ENCODE measurements at places on chromosomes 1 and 21.

- no peak for DNase-seq
Observed at GRCh38 chr21:19171585-19171984, 768.0 kb upstream of the TMPRSS15 start.

- DNase-seq = no peak
Observed at GRCh38 chr1:181448461-181448860, 34.9 kb upstream of the CACNA1E start.

- DNase-seq = no peak
Observed at GRCh38 chr1:65486613-65487012, 66.1 kb downstream of the LEPR start.

DNA sequence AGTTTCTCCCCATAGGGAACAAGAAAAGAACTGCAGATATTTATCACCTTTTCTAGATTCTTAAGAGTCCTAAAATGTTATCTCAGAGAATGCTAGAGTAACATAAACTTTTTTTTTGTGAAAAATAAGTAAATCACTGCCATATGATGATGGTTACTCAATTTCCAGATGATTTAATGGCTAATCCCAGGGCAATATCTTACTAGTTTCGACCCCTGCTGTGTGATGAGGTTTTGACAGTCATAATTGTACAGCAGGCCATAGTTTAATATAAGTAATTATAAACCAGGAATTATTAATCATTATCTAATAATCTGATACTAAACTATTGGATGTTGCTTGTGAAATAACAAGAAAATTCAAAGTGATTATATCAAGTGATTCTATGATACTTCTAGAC, 210.6 kb downstream of the HLX start:
- no peak for DNase-seq

DNA sequence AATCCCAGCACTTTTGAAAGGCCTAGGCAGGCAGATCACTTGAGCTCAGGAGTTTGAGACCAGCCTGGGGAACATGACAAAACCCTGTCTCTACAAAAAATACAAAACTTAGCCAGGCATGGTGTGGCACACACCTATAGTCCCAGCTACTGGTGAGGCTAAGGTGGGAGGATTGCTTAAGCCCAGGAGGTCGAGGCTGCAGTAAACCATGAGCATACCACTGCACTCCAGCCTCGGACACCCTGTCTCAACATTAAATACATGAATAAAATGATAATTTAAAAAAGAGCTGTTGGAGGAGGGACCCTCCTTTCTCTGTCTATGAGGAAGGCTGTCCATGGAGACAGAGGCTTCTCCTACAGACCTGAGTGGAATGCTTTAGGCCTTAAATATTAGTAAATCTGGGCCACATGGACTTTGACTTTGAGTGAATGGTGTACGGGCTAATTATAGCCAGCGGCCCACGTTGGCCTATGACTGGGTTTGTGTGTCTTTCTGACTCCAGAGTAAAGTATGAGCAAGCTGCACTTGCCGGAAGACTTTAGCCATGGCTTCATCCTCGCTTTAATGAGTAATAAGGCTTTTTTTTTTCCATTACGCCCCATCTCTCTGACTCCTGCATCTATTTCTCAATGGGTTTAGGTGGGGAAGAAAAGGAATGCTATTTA, 21.3 kb downstream of the RAB3B start:
- DNase-seq = no peak

- no peak for DNase-seq
Observed at GRCh38 chr1:42152119-42152518, 1.1 kb upstream of the GUCA2B start.

DNA sequence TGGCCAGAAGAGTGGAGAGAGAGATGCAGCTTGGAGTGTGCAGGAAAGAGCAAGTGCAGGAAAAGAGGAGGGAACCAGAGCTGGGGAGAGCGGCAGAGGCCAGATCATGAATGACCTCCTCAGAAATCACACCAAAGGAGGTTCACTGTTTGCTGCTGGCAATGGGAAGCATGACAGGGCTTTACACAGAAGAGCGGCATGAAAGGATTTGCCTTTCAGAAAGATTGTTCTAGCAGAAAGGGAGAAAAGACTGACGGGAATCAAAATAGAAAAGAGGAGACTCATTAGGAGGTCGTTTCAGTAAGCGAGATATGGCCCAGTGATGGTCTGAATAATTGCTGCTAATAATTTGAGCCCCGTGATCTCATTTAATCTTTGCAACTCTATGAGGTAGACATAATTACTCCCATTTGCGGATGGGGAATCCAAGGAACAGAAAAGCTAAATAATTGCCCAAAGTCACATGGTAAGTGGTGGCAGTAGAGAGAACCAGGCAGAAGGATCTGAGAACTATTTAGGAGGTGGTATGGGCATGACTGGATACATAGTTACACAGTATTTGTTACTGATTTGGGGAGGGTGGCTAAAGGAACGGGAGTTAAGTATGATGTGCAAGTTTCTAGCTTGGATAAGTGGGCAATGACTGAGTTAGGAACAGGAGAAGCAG, 12.5 kb upstream of the HNRNPR start:
- no peak for DNase-seq

- no peak for DNase-seq
Observed at GRCh38 chr1:198734323-198735008, 95.6 kb downstream of the PTPRC start.

- DNase-seq = no peak
Observed at GRCh38 chr21:26593800-26594199, 20.7 kb upstream of the CYYR1 start.

DNA sequence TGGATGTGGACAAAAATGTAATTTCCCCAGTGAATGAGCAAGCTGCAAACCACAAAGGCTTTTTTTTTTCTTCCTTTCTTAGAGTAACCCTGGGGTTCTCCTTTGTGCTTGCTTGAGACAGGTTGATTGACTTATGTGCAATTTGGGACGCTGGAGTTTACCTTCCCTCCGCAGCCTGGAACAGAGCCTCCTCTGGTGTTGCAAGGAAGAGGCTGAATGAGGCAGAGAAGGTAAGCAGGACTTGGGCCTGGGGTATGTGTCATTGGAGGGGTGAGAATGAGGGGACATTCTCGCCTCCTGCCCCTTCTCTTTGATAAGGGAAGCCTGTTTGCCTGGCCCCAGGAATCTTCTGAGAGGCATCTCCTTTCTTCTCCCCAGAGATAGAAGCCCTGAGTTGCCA, 49.8 kb downstream of the NFASC start:
- DNase-seq = no peak

DNA sequence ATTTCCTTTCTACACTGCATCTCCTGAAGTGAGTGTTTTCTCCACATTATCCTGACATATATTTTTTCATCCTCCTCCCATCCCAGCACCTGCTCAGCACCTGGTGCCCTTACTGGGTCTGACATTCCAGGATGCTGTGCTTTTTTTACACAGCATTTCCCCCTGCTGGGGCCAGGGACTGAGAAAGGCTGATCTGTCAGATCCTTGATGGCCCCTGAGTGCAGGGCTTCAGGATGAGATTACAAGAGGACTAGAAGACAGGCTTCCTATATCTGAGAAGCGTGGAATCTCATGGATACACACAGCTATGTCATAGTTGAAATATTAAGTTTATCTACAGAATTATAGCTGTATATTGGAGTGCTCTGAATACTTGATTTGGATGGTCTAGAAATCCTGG, 24.4 kb downstream of the RCAN1 start:
- no peak for DNase-seq

GRCh38 chr1:5502311-5503194, 489.7 kb downstream of the NPHP4 start:
- no peak for DNase-seq

GRCh38 chr1:33738536-33738935, 125.3 kb upstream of the HMGB4 start:
- no peak for DNase-seq

GRCh38 chr1:179883040-179883744, 1.1 kb downstream of the TOR1AIP1 start:
- no peak for DNase-seq

- DNase-seq = no peak
Observed at GRCh38 chr1:90721210-90722194, 4.4 kb upstream of the BARHL2 start.

- no peak for DNase-seq
Observed at GRCh38 chr1:14262637-14263036, 335.8 kb upstream of the KAZN start.

DNA sequence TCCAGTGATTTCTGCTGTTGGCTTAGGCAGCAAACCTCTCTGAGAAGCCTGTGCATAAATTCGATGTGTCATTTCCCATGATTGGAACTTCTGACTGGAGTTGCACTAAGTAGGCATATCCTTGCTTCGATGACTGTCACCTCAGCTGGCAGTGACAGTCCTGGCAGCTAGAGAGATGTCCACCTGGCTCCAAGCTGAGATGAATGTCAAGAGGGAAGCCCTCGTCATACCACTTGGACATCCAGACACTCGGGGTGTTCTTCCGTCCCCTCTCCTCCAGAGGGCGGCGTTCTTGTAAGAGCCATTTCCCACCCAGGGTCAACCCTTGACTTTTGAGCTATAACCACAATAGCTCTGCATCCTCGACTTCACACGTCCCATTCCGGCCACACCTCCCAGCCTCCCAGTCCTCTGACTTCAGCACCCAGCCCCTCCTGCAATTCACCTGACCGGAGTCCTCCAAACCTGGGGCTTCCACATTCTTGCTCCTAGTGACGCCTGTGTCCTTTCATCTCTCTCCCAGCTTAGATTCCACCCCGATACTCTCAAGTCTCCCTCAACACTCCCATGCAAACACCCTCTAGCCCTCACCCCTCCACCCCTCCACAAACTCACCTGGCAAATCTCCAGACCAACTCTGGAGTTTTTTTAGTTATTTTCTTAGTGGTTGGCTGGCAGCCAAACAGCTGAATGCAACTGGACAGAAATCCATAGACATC, 17.3 kb downstream of the CA6 start:
- no peak for DNase-seq

DNA sequence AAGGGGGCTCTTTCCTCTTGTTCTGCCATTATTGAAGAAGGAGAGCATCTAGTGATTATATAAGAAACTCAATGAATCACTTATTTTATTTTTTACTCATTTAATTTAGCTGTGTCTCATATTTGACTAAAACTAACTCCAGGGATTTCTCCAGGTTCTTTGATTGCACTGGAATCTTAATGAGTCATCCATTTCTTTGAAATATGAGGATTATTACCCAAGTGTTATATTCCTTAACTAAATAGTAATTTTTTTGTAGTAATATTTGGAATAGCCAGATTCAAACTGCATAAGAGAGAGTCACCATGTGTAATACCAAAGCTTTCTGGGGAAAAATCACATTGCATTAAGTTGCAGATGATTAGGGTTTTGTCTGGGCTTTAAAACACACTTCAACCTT, 59.5 kb downstream of the NTMT2 start:
- no peak for DNase-seq

DNA sequence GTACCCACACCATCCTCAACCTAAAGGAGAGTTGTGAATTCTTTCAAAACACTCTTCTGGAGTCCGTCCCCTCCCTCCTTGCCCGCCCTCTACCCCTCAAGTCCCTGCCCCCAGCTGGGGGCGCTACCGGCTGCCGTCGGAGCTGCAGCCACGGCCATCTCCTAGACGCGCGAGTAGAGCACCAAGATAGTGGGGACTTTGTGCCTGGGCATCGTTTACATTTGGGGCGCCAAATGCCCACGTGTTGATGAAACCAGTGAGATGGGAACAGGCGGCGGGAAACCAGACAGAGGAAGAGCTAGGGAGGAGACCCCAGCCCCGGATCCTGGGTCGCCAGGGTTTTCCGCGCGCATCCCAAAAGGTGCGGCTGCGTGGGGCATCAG, 638 bp upstream of the OLIG2 start:
- DNase-seq = no peak

GRCh38 chr1:40258445-40258769, 371 bp downstream of the ZMPSTE24 start:
- DNase-seq = no peak

DNA sequence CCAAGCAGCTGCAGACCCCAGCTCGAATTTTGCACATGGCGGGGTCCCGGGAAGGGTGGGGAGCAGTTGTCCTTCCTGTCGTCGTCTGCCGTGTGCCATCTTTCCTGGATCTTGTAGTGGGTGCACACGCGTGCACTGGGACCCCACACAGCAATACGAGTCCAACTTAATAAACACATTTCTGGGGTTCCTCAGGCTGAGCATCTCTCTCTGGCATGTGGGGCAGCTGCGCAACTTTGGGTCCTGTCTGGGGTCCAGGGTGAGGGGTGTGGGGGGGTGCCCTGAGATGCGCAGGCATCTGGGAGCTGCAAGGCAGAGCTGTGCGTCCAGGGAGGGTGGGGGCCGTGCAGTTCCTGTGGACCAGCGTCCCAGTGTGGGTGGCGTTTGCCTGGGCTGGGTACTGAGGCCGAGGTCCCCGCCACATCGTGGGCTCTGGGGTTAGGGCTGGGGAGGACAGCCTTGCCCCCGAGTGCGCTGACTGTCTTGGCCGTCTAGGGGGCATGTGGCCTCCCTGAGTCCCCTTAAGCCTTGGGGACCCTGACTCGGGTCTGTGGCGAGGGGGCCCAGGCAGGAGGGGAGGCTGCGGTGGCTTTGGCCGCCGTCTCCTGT, 652 bp upstream of the PLEKHN1 start:
- DNase-seq = no peak

DNA sequence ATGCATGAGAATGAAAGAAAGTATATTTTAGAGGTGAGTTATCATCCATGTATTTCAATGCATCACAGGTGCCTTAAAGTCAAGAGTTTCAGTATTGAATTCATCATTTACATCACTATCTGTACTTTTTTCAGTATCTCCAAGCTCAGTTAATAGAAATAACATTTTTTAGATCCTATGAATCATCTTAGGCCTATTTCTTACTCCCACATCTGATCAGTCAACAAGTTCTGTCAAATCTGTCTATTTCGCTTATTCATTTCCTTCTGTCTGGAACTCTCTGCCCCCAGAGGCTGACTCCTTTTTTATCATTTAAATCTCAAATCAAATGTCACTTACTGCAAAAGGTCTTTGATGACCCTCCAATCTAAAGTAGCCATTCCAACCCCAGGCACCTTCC, 295.2 kb downstream of the LRRC7 start:
- DNase-seq = no peak

DNA sequence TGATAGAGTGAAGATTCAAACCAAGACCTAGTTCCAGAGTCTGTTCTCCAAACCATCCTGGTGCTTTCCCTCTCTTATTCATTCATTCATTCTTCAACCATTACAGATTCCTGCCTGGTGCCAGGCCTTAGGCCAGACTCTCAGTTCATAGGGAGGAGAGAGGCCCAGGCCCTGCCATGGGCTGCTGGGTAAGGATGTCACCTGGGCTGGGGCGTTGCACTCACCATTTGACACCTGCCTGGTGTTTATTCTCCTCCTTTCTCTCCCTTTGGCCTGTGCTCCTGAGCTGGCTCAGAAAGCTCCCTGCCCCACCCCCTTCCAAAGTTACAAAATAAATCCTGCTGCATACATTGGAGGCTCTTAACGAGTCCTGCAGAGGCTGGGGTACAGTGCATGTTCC, 549.8 kb downstream of the MATN1 start:
- DNase-seq = no peak

DNA sequence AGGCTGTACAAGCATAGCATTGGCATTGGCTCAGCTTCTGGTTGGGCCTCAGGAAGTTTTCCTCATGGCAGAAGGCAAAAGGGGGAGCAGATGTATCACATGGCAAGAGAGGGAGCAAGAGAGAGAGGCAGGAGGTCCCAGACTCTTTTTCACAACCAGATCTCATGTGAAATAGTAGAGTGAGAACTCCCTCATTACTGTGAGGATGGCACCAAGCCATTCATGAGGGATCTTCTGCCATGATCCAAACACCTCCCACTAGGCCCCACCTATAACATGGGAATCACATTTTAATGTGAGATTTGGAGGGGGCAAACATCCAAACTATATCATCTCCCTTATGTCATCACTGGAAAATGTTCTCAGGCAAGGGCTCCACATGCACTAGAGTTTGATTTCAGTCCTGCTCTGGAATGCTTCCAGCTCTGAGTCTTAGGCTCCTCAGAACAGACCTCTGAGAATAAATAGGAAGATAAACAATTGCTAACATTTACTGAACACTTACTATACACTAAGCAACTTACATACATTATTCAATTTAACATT, 39.4 kb upstream of the VTCN1 start:
- no peak for DNase-seq
